T-helper 17 cell (primary cell): ENCODE measurements at places on chromosomes 3 and 15.

DNA sequence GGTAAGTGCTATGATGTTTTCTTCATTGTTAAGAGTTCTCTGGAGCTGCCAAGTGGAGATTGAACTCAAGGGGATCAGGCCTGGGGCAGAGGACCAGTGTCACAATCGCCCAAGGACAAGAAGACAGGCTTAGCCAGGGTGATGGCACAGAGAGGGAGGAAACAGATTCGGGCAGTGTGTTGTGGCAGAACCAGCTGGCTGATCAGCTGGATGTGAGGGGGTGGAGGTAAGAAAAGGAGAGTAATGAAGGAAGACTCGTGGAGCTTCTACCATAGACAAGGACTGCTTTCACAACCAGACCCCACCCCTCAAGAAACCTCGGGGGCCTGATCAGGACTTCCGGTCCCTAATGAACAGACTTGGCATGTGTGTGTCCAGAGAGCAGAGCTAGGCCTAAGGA is 60.9 kb upstream of the LINGO1 start:
- H3K4me1 ChIP-seq: no peaks in the 10 kb centered on the region
- no peak overlapping the region for H3K4me3 ChIP-seq
- H3K27me3 ChIP-seq: peaks cover 64% of the 10 kb centered on the region
- no peak for DNase-seq

- no peak overlapping the region for H3K4me3 ChIP-seq
- H3K36me3 ChIP-seq: no peaks in the 10 kb centered on the region
- no peak for DNase-seq
These were observed 26.1 kb downstream of the KCNMB2 start for GRCh38 chr3:178562143-178562946.

- DNase-seq: no peak
- H3K4me3 ChIP-seq: no peak overlapping the region
- H3K27me3 ChIP-seq: peaks cover 38% of the 10 kb centered on the region
- no peaks in the 10 kb centered on the region for H3K4me1 ChIP-seq
- H3K27ac ChIP-seq: no peak overlapping the region
- no peaks in the 10 kb centered on the region for H3K36me3 ChIP-seq
These were observed 189.7 kb downstream of the PDZRN3 start for GRCh38 chr3:73435055-73435454.

DNA sequence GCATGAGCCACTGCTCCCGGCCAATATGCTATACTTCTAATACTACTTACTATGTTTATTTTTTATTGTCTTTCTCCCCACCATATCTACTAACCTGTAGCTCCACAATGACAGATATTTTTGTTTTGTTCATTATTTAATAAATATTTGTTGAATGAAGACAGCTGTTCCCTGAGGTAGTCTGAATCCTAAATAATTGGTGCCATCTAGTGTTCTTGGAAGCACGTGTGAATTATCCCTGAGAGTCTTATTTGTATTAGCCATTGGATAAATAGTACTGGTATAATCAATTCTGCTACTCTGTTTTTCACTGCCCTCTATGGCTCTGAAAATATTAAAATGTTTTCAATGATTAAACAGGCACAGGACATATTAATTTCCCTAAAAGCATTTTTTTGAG is 5.6 kb upstream of the APPL1 start:
- DNase-seq: no peak
- H3K27ac ChIP-seq: no peak overlapping the region
- no peak overlapping the region for H3K4me3 ChIP-seq
- H3K36me3 ChIP-seq: peaks cover 4% of the 10 kb centered on the region

DNA sequence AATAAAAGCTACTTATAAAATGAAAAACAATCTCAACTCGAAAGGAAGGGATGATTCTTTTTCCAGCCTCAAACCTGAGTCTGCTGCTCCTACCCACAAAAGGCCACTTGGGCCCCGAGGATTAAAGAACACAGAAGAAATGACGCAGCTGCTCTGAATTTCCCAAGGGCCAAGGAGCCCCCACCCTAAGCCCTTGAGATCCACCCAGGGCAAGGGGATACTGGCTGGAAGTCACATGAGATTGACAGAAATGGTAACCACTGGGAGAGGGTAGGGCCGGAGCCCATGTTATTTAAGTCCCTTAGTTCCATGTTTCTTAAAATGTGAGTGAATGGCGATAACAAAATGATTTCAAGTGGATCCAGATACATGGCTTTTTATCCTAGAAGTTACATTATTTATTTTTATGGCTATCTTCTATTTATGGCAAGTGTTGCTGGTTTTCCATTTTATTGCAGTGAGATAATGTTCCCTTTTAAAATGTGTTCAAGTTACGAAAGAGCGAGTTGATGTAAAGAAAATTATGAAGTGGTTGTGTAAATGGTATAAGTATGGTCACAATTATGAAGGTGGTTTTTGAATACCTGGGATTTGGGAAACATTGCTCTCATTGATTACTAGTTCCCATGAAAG is 16.8 kb downstream of the IGDCC4 start:
- H3K36me3 ChIP-seq: no peaks in the 10 kb centered on the region
- DNase-seq: no peak
- no peak overlapping the region for H3K4me3 ChIP-seq
- peaks cover 2% of the 10 kb centered on the region for H3K4me1 ChIP-seq
- peaks cover 49% of the 10 kb centered on the region for H3K27me3 ChIP-seq

GRCh38 chr15:45790325-45790943 is 155.6 kb downstream of the SQOR start:
- H3K4me3 ChIP-seq: no peak overlapping the region
- H3K4me1 ChIP-seq: peaks cover 2% of the 10 kb centered on the region
- H3K27ac ChIP-seq: peak overlapping the region; percentile 24
- DNase-seq: no peak
- H3K36me3 ChIP-seq: peaks cover 2% of the 10 kb centered on the region
- peaks cover 71% of the 10 kb centered on the region for H3K27me3 ChIP-seq

DNA sequence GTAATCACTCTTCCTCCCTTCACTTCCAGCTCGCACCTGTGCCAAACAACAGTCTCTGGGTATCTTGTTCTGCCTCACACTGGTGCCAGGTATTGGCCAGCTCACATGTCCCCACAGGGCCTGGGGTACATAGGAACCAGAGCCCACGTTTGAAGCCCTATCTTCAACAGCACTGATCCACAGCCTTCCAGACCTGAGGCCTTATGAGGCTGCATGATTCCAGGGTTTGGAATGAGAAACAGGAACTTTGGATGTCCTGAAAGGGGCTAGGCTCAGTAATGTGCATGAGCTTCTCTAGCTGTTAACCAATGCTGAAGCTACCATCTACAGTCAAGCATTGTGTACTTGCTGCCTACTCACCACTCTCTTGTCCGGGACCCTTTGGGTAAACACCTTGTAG is 92.4 kb downstream of the GPR156 start:
- no peaks in the 10 kb centered on the region for H3K36me3 ChIP-seq
- no peaks in the 10 kb centered on the region for H3K27me3 ChIP-seq
- H3K4me3 ChIP-seq: no peak overlapping the region
- no peak overlapping the region for H3K27ac ChIP-seq
- H3K4me1 ChIP-seq: peaks cover 2% of the 10 kb centered on the region

DNA sequence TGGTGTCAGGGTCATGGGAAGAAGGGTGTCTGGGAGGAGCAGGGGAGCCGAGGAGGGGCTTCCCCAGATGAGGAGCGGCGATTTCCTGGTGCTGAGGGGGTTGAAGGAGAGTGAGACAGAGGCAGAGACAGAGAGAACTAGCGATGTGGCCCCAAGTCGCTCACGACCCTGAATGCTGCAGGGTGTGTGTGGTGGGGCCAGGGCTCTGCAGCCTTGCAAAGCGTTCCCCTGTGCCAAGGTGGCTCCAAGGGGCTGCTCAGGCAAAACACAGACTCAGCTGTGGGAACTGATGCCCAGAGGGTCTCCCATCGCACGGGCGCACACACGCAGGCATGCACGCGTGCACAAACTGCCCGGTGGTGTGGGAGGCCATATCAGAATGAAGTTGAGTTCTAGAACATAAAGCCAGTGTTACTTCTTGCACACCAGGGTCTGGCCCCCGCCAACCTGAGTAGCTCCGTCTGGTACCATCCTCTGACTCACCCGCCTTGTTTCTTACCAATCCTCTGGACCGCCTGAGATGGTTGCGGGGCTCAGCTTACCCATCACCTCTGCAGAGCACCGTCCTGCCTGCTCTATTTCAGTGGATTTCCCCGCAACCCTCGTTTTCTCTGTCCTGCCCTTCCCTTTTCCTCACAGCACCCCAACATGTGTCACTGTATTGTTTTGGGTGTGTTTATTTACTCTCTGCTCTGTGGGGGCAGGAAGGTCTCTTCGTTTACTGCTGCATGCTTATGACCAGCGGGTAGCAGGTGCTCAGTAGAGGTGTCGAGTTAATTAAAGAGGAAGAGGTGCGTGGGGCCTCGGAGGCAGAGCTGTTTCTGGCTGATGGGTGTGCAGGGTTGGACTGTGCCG is 4.5 kb downstream of the MELTF start:
- peaks cover 14% of the 10 kb centered on the region for H3K27me3 ChIP-seq
- H3K4me1 ChIP-seq: peaks cover 10% of the 10 kb centered on the region
- H3K36me3 ChIP-seq: no peaks in the 10 kb centered on the region
- no peak for DNase-seq

DNA sequence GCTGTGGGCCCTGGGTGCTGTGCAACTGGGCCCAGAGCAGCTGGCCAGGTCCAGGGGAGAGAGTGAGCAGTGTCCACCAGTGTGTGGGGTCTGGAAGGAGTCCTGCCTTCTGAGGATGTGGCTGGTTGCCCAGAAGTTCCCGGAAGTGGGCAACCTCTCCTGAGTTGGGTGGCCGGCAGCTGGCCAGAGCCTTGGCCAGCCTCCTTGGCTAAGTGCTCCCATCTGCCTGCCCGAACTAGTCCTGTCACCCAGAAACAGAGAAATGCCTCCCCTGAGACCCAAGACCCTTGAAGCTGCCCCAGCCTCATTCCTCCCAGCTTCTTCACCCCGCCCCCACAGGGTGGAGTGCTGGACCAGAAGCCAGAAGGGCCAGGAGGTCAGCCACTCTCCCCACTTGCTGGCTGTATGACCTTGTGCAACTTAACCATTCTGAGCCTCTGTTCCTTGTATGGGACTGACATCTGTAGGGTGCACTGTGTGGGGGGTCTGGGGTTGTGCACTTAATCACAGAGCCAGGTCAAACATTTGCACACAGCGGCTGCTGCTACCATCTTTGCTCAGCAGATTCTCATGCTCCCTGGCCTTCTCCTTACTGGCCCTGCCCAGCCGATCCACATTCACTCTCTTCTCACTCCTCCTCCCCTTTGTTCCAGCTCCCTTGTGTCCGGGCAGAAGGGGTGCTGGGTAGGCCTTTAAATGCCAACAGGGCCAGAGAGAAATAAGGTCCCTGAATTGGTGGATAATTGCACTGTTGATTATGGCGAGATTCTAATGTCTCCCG is 7.5 kb upstream of the ALAS1 start:
- peaks cover 7% of the 10 kb centered on the region for H3K4me1 ChIP-seq
- H3K27ac ChIP-seq: no peak overlapping the region
- H3K27me3 ChIP-seq: no peaks in the 10 kb centered on the region
- H3K4me3 ChIP-seq: no peak overlapping the region
- H3K36me3 ChIP-seq: no peaks in the 10 kb centered on the region

DNA sequence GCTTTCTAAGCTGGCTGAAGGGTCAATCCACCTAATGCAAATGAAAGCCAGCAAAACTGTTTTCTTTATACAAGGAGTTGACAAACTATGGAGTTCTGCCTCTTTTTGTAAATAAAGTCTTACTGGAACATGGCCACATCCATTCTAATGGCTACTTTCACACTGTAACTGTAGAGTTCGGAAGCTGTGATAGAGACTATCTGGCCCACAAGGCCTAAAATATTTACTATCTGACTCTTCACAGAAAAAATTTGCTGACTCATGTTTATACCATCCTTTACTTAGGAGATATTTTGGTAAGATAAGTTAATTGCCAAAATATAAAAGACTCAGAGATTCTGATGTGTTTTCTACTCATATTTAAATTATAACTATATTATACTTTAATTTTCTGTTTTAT is 93.7 kb upstream of the GK5 start:
- no peak overlapping the region for H3K4me3 ChIP-seq
- DNase-seq: no peak
- peaks cover 7% of the 10 kb centered on the region for H3K36me3 ChIP-seq
- peaks cover 2% of the 10 kb centered on the region for H3K4me1 ChIP-seq
- H3K27ac ChIP-seq: no peak overlapping the region

DNA sequence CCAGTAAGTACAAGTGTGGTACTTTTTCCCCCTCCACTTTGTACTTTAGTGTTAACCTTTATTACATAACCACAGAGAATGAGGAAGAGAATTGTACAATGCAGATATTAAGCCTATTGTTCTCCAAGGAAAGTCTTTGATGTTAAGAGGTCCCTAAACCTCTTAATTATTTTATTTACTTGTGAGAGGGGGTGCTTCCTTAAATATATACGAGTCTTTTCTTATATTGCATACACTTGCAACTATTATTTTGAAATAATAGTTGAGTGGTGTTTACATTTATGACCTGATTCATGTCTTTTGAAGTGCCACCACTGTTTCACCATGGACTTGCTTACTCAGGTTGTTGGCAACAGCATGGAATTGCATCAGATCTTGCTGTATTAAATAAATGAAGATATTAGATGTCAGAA is 10.1 kb downstream of the USP3 start:
- H3K4me1 ChIP-seq: peaks cover 62% of the 10 kb centered on the region
- H3K27ac ChIP-seq: peak overlapping the region; percentile 96
- H3K36me3 ChIP-seq: peaks cover 2% of the 10 kb centered on the region
- DNase-seq: no peak
- peak overlapping the region; percentile 56 for H3K4me3 ChIP-seq
- no peaks in the 10 kb centered on the region for H3K27me3 ChIP-seq

DNA sequence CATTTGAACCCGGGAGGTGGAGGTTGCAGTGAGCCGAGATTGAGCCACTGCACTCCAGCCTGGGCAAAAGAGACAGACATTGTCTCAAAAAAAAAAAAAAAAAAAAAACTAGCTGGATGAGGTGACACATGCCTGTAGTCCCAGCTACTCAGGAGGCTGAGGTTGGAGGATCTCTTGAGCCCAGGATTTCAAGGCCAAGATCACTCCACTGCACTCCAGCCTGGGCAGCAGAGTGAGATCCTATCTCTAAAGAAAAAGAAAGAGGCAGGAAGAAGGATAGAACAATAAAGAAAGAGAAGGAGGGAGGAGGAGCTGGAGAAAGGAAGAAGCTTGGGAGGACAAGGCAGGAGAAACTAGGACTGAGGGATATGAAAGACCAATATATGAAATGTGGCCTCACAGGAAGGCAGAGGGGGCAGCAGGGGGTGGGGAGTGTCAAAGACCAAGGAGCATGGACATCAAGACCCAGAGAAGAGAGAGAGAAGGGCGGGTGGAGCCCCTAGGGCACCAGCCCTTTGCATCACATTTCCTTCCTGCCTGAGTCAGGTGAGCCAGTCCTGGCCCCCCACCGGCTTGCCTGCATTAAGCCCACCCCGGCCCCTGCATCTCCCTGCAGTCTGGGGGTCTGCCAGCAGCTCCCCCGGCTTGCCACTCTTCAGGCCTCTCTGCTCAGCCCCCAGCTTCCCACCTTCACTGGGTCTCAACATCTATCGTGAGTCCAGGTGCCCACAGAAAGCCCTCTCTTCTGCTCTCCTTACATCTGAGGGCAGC is 11.5 kb downstream of the IGDCC3 start:
- H3K36me3 ChIP-seq: peaks cover 2% of the 10 kb centered on the region
- peaks cover 7% of the 10 kb centered on the region for H3K27me3 ChIP-seq
- H3K27ac ChIP-seq: no peak overlapping the region
- peaks cover 3% of the 10 kb centered on the region for H3K4me1 ChIP-seq
